ENCODE measurements at places on chromosomes 2 and 18.

DNA sequence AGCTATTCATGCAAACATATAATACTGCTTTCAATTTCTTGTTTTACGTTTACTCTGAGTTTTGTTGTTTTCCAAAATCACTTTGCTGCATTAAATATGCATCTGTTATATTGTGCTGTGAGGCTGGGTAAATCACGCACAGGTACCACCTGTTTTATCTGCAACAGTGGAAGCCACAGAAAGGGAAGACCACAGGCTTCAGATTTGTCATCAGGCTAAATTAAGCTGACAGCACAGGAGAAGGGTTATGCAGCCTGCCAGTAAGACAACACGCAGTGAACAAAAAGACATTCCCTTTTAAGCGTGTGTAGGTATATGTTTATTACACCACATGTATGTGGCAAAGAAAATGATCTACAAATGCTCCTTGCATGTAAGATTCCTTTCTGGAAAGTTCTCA is 38.2 kb downstream of the ZNF516 start:
- no peak for DNase-seq

DNA sequence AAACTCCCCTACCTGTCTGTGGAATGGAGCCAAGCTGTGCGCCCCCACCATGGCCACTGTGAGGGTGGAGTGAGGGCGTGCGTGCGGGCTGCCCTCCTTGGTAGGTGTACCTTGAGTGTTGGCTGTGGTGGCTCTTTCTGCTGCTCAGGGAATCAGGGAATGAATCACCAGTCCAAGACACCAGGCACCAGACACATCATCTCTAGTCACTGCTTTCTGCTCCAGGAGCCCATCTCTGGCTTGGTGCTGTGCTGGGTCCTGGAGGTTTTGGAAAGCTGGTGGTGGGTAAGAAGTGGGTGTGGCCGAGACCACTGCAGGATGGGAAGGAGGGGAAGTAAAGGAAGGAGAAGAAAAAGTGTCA is 209.9 kb downstream of the SEPTIN10 start:
- no peak for DNase-seq

DNA sequence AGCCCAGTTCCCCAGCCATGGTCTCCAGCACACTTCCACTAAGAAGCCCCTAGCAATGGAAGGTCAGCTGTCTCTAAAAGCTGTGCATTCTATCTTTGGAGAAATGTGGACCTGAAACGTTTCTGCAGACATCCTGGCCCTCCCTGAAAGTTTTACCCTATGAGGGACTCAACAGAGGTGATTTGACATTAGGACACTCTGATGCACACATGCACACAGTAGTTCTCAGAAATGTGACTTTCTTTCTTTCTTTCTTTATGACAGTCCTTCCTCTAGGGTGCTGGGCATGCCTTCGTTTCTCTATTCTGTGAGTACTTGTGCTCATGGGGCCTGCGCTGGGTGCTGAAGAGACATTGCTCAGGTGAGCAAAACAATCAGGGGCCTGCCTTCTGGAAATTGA is 857.3 kb downstream of the RNF144A start:
- DNase-seq: no peak

GRCh38 chr2:3023531-3023930 is 354.1 kb downstream of the EIPR1 start:
- DNase-seq: no peak

- no peak for DNase-seq
Observed at GRCh38 chr2:187002242-187002641, 153.3 kb upstream of the ZSWIM2 start.

- no peak for DNase-seq
Observed at GRCh38 chr2:64905338-64906024, 83.7 kb upstream of the SLC1A4 start.

GRCh38 chr2:102117472-102117858 is 25.1 kb upstream of the IL1R1 start:
- no peak for DNase-seq

DNA sequence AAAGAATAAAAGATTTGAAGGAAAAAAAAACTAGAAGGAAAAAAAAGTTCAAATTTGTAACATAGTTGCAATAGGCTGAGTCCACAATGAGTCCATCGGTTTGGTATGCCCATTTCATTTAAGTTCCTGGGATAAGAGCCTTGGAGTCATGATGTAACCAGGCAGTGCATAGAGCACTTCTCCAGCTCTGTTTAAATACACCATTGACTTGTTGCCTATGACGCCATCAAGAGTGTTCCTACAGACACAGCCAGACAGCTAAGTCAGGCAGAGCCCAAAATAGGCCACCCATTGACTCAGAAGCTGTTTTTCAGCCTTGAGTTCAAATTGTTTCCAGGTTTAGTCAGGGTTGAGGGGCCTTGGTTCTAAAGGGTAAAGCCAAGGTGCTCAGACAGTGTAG is 44.9 kb downstream of the SOCS6 start:
- DNase-seq: no peak

DNA sequence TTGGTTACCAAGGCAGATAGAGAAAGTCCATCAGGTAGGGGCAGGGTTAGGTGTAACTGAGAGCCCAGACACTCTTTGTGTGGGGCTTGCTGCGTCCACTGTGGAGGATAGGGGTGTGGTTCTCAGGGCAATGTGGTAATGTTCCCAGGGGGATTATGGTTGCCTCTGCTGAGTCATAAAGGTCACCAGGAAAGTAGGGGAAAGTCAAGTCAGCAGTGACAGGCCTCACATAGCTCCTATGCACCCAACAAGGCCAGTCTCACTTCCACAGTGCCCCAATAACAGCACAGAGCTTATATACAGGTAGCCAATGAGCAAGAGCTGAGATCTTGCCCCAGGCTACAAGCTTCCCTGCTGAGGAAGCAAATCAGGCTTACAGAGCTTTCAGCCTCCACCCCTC is 1438.0 kb upstream of the ZEB2 start:
- DNase-seq: no peak

DNA sequence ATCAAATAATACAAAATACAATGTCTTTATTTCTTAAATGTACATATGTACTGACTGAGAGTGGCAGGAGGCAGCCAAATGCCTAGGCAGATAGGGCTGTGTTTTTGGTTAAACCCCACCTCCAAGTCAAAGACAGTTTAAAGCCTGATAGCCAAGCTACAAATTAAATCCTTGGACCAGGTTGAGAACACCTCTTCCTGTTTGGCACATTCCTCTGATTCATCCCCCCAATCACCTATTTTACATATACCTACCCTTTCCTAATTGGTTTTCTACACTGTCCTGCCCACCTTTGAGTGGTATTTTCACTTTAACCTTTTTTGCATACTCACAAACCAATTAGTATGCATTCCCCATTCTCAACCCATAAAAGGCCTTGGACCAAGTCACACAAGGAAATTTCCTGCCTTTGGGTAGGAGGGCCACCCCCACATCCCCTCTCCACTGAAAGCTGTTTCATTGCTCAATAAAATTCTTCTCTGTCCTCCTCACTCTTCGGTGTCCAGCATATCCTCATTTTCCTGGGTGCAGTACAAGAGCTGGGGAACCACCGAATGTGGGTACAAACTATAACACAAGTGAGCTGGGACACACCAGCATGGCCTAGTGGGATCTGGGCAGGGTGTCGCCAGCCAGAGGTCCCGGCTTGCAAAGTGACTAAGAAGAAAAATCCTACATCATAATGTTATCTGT is 149.1 kb downstream of the UBE2E3 start:
- DNase-seq: no peak

GRCh38 chr2:164644036-164644700 is 22.9 kb upstream of the GRB14 start:
- no peak for DNase-seq

DNA sequence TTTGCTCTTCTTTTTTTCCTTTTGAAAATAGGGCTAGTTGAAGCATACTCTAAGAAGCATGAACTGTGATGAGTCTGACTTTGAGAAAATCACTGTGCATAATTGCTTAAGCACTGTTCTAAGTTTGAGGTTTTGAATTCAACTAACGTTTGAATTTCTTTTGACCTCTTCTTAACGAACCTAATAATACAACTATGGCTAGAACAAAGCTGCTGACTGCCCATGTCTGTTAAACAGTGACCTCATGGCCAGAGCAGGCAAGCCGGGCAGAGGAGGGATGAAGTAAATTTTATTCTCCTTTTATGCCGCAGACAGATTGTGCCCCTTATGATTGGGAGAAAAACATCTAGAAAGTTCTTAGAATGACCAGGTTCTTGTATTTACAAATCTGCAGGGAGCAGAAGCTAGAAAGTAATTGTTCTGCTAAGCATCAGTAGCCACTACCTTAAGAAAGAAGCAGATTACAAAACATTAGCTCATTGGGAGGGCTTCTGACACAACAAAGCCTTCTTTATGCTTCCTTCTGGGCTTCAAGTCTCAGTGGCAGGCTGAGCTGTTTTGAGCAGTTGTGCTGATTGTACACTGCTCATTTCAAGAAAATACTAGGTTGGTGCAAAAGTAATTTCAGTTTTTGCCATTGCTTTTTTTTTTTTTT is 97.8 kb upstream of the RASGRP3 start:
- DNase-seq: no peak

DNA sequence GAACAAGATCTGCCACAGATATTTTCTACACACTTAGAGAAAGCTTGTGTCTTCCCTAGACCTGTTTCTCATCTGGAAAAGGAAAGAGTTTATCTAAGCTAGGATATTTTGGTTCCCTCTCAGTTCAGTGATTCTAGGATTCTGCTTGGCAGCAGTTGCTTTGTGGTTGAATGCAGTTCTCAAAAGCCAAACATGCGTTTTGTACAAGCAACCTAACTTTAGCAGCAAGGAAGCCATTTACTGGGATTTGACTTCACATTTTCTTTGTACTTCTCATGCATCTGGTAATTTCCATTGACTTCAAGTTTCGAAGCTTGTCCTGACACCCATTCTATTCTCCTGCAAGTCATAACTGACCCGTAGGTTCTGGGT is 33.3 kb downstream of the VSNL1 start:
- no peak for DNase-seq

- DNase-seq: no peak
Observed at GRCh38 chr2:36528766-36529392, 69.1 kb downstream of the FEZ2 start.

DNA sequence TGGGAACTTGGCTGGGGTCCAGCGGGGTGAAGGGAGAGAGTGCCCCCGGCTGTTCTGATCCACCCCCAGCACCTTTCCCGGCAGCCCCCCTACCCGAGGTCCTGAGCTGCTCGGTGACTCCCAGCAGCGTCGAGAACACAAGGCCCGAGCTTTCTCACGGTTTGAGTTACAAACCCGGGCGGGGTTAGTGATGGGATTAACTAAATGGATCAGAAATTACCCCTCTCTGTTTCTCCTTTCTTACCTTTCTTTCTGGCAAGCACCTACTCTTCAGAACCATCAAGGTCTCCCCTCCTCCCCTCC is 139.4 kb upstream of the GPC1 start:
- DNase-seq: no peak

DNA sequence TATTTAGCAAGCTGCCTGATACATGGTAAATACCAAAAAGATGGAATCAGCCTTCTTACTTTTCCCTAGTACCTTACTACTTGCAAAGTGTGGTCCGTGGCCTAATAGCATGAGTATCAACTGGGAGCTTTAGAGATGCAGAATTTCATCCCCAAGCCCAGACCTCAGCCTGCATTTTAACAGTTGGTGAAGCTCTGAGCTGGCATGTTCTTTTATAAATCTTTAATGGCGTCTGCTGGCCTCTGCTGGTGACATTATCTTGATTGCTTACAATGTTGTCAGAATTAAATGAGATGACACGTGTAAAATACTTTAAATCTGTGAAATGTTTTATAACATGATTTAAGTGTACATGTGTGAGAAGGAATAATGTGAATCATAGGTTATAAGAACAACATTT is 115.1 kb upstream of the NOSTRIN start:
- no peak for DNase-seq

GRCh38 chr2:230184727-230185578 is 34.8 kb downstream of the SP110 start:
- no peak for DNase-seq

DNA sequence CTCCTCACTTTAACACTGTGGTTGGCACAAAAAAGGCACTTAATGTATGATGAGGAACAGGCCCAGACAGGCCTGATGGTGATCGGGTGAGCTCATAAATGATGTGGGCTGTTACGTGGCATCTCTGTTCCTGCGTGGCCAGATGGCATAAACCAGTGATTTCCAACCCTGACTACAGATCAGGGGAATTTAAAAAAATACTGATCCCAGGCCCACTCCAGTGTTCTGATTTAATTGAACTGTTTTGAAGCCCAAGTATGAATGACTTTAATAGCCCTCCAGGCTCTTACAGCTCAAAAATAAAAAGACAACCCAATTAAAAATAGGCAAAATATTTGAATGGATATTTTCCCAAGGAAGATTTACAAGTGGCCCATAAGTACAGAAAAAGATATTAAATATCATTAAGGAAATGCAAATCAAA is 48.2 kb downstream of the LIPG start:
- DNase-seq: no peak

GRCh38 chr2:167140767-167141166 is 252.5 kb downstream of the XIRP2 start:
- no peak for DNase-seq

DNA sequence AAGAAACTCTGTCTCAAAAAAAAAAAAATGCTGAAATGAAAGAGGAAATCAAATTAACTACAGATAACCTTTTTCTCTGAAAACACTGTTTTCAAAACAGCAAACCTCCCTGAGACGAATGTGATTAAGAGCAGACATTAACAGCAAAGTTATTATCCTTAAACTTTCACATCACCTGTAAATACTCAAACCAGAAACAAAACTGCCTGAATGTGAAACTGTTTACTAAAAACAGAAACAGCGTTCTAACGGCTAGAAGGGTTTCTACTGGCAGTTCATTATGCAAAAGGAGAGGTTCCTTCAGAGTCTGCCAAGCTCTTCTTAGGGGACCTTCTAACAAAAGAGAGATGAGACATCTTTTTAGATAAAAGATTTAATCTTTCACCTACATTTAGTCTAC is 45.9 kb downstream of the PNO1 start:
- no peak for DNase-seq

DNA sequence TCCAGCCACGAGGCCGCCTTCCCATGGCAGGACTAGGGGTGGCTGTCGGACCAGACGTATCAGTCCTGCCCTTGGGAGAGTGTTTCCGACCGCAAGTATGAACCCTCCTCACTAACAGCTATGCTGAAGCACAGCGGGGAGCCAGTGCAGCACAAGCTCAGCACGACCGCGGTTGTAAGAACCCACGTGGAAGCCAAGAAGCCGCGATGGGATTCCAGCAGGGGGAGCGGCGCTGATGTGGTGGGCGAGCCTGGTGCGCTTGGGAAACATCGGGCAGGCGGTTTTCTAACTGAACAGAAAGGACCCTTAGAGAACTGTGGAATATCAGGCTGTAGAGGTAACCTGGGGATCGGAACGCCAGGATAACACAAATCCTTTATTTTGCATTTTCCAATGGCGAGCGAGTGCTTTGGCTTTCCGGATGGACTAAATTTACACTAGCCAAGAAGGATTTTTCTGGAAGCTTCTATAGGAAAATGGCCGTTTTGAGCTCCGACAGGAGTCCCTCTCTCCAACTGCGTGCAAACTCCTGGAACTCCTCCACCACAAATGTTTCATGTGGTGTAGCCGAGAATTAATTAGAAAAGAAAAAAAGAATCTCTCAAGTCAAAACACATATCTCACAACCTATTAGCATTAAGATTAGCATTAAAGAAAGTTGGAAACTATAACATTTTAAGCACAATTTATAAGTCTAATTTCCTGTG is 132.0 kb upstream of the MYCN start:
- DNase-seq: no peak

Data from esophagus squamous epithelium (tissue), 5 donors.